ENCODE measurements at places on chromosomes 5 and 9. TPM values are rescaled to one million over a fixed set of nuclear protein-coding genes. Genes with fewer than 3 reads are reported as not detected.

GRCh38 chr5:8317335-8317734 lies 448.4 kb downstream of the MTRR start:
- DNase-seq = no peak
- no peaks in the 10 kb centered on the region for H3K36me3 ChIP-seq
- no peak overlapping the region for H3K27ac ChIP-seq
- no peak overlapping the region for H3K4me3 ChIP-seq
- no peaks in the 10 kb centered on the region for H3K27me3 ChIP-seq

DNA sequence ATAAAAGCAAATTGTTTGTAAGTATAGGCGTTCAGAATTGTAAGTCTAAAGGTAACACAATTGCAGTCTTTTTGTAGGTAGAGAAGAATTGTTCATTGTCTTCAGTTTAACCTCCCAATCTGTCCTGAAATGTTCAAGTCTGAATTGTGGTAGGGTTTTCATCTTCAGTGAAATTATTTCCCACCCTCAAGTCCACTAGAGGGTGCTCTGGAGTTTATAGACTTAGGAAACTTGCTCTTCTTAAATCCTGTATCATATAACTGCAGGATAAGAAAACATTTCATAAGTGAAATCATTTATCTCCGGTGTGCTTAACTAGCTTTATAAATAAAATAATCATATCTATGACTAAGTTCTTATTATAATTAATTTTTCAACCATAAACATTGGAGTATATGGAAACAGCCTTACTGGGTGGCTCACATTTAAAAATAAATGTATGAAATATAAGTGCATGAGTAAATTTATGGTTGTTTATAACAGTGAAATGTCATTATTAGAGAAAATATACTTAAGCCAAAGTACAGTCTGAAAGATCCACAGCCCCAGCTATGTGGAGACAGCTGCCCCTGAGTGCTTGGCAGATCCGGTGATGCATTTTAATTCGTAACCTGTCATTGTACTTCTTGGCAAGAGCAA lies 182.4 kb upstream of the OTULINL start:
- no peak overlapping the region for H3K4me3 ChIP-seq

DNA sequence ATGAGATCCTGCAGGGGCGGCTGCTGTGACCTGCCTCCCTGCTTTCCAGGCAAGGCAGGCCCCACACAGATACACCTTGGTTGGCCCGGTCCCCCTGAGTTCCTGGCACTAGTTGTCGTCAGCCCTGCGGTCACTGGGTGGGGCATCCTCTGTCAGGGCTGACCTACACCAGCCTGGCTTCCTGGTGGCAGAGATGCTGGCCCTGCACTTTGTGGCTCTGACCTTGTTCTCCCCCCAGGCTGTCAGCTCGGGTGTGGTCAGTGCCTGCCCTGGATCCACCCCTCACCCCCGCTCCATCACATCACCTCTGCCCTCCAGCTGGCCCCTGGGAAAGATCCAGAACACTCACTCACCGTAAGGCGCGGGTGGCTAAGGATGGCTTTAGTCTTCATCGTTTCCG lies 74.1 kb downstream of the PHF2 start:
- H3K36me3 ChIP-seq = peaks cover 41% of the 10 kb centered on the region
- no peak overlapping the region for H3K27ac ChIP-seq
- no peaks in the 10 kb centered on the region for H3K4me1 ChIP-seq
- H3K27me3 ChIP-seq = no peaks in the 10 kb centered on the region
- no peak overlapping the region for H3K4me3 ChIP-seq

Gene CCNI2
- 3.4 TPM for total RNA-seq

Gene GHR
- total RNA-seq = 3.7 TPM

Data from kidney (tissue), 22 donors.